ENCODE measurements at places on chromosomes 6 and 20.

DNA sequence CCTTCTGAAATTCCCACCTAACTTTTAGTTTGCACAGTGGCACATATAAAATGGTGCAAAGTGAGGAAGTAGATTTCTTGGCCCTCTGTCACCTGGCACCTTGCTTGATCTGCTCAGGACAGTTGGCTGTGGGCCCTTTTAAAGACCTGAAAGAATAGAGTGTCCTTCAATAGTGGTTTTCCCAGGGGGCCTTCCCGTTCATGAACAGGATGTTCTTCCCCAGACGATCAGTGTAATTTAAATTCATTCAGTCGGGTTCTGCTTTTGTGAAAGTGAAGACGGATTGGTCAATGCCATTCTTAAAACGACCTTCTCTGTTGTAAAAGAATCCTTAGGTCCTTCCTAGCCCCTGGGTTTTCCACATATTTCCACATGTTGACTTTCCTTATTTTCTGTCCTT, 178.5 kb downstream of the SASH1 start:
- no peak for DNase-seq

DNA sequence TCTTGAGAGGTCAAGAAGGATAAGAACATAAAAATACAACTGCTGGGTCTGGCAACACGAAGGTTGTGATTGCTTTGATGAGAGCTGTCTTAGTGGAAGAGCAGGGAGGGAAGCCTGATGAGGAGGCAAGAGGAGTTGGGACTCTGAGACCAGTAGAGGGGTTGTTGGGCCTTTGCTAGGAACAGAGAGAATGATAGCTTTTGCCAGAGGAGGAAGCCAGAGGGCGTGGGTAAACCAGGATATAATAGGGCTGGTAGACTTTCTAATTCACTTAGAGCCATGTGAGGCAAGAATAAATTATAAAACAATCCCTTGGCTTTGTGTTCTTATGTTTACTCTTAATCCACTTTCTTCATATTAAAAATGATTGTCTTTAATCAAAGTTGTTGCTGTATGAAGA, 78.6 kb downstream of the RCAN2 start:
- no peak for DNase-seq

DNA sequence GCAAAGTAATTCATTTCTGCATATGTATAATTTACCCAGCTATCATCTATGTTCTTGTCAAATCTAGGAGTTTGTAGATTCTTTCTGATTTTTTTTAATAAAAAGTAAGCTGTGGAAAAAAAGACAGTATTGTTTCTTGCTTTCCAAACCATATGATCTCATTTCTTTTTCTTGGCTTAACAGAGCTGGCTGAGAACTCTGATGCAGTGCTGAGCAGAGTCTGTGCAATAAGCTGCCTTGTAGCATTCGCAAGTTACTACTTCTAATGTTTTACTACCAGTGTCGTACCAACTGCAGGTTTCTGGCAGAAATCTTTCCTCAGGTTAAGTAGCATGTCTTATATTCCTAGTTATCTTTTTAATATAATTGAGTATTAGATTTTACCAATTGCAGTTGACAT, 15.6 kb downstream of the RRBP1 start:
- DNase-seq, result no peak

GRCh38 chr6:100339574-100340255, 125.0 kb downstream of the SIM1 start:
- no peak for DNase-seq

GRCh38 chr6:170554796-170555137, 598 bp downstream of the TBP start:
- DNase-seq, result no peak
